ENCODE measurements at places on chromosomes 1 and 21.

- no peak for DNase-seq
These were observed 122.8 kb upstream of the IVNS1ABP start for GRCh38 chr1:185439727-185440415.

GRCh38 chr1:176445402-176445801 lies 17.6 kb upstream of the PAPPA2 start:
- no peak for DNase-seq

DNA sequence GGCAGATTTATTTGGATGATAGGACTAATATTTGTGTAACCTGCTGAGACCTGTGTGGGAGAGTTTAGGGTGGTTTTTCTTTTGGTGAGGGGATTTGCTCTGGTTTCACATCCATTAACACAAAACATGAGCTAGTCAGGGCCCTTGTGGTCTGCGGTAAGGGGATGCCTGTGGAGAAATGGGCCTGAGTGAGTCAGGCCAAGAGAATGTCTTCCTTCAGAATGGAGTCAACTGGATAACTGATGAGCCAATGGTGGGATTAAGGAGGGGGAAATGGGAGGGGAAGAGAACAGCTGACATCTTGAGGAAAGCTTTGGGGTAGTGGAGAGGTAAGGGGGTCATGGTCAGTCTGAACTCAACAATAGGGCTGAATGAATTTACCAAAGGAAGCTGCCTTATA lies 13.9 kb downstream of the WNT2B start:
- DNase-seq, result no peak

DNA sequence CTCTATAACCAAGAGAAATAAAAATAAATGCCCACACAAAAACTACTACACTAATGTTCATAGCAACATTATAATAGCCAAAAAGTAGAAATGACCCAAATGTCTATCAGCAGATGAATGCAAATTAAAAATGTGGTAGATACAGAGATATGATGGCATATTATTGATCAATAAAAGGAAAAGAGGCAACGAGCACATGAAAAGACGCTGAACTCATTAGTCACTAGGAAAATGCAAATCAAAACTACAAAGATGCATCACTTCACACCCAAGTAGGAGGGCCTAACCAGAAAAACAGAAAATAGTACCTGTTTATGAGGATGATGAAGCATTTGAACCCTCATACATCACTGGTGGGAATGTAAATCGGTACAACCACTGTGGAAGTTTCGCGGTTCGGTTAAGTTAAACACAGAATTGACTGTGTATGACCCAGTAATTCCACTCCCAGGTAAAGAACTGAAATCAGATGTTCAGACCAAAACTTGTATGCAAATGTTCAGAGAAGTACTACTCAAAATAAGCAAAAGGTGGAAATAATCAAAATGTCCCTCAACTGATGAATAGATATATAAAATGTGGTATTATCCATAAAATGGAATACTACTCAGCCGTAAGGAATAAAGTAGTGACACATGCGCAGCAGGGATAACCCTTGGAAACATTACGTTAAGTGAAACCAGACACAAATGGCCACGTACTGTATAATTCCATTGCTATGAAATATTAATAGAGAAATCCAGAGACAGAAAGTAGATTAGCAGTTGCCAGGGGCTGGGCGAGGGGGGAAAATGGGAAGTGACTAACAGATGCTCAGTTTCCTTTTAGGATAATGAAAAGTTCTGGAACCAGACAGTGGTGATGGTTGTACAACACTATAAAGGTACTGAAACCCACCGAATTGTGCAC lies 3.1 kb downstream of the USP48 start:
- DNase-seq, result no peak

DNA sequence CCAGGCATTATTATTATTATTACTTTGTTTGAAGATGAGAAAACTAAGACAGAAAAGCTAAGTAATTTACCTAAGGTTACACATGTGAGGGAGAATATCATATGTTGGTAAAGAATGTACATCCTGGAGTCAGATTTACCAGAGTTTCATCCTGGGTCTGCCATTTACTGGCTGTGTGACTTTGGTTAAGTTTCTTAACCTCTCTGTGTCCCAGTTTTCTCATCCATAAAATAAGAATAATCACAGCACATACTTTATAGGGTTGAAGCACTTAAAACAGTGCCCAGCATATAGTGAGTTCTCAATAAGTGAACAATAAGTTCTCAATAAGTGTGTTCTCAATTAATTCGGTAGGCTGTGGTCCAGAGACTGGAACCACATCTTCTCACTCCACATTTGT lies 32.5 kb downstream of the UBE2U start:
- DNase-seq, result no peak

DNA sequence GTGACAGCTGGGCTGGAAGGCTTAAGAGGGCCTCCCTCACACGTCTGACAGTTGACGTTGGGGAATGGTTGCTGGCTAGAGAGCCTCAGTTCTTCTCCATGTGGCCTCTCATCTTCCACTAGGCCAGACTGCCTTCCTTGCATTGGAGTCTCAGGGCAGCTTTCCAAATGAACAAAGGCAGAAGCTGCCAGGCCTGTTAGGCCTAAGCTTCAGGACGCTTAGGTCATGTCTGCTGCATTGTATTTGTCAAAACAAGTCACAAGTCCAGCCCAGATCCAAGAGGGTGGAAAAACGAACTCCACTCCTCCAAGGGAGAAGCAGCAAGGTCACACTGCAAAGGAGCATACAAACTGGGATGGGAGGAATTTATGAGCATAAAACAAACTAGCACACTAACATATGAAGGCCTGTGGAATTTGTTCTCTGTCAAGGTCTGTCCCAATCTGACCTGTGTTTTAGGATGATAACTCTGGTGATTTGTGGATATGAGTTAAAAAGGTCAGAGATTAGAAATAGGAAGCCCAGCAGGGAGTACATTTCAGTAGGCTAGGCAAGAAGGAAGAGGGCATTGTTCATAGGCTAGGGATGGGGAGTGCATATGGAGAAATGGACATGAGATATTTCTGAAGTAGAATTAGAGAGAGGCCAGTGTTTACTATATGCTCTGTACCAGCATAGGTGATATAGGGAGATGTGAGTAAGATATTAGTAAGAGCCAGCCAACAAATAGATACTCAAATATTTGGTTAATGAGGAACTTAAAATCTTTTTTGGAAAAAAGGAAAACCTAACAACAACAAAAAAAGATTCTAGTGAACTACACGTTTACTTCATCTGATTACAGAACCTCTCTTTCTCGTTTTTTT lies 29.1 kb upstream of the CNN3 start:
- no peak for DNase-seq

DNA sequence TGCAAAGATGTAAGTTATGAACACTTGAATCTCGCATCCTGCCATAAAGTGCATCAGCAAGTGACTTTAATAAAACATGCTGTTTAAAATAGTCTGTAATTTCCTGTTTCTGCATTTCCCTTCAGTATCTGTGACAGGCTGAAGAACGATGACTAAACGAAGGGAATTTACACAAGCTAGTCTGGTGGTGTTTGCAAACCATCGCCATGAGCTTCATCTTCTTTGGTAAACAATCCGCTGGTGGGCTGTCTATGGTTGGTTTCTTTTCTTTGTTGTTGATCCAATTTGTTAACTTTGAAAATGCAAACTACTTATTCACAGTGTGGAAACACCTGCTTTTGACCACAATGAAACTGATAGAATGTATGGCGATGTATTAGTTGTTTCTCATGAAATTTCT lies 13.9 kb downstream of the SERTAD4 start:
- DNase-seq, result no peak

DNA sequence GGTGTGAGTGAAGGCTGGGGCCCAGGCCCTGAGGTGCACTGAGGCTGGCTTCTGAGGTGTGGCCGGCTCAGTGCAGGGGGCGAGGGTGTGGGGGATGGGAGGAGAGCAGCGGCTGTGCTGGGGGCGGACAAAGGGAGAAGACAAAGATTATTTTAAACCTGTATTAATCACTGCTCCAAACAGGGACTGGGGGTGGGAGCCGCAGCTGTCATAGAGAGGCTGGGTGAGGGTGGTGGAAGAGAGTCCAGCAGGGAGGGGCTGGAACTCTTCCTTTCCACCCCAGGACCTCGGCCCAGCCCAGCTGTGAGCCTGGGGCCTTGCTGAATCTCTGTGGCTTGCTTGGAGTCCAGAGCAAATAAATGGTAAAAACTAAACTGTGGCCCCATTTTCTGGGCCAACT lies 106.9 kb downstream of the KCND3 start:
- no peak for DNase-seq

DNA sequence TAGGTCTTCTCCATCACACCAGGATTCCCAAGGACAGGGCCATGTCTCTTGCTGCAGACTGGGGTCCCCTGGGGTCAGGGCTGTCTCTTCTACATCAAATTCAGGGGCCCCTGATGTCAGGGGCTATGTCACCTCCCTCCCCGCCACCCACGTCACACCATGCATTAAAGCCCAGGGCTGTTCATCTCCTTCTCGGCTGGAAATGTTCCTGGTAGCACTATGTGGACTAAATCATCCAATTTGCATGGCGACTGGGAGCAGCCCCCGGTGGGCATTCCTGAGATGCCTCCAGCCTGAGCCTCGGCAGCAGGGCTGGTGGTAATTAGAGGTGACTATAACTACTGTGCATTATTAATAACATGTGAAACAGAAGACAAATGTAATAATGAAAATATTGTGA lies 151.7 kb upstream of the HMGB4 start:
- no peak for DNase-seq

GRCh38 chr1:12556368-12556930 lies 61.6 kb downstream of the DHRS3 start:
- DNase-seq, result no peak

GRCh38 chr1:184143449-184143848 lies 91.9 kb downstream of the TSEN15 start:
- DNase-seq, result no peak

DNA sequence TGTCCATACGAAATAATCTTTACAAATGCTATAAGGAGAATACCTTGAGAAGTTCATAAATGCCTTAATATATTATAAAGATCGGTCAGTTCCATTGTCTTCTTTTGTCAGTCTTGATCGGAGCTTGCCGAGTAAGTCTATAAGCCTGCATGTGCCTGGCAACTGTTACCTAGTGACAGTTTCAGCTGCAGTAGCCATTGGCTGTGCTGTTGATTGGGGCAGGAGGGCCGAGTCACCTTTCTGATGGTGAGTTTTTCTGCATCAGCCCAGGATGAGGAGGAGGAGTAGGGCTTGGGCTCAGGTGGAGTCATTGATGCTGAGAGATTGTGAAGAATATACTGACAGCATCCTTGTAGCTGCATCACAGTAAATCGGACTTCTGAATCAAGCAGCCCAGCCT lies 1.9 kb upstream of the GPR52 start:
- DNase-seq, result no peak

DNA sequence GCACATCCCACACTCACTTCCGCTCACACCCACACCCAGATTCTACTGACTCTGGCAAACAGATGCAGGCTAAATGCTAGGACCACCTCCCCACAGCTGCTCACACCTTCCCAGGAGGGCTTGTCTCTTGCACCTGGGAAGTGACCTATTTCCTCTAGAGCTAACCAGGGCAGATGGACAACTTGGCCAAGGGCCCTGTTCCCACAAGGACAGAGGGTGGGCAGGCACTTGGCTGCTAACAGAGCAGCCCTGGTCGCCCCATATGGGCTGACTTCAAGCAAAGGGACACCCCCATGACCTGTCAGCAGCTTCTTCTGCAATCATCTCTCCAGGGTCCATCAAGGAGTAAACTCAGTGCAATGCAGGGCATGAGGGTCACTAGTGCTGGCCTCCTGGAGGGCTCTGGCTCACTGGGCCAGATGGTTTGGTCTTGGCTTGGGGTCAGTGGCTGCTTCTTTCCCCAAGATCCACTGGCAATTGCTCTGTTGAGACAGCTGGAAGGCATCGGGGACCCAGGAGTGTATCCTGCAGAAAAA lies 641.5 kb downstream of the PLPP3 start:
- DNase-seq, result no peak

DNA sequence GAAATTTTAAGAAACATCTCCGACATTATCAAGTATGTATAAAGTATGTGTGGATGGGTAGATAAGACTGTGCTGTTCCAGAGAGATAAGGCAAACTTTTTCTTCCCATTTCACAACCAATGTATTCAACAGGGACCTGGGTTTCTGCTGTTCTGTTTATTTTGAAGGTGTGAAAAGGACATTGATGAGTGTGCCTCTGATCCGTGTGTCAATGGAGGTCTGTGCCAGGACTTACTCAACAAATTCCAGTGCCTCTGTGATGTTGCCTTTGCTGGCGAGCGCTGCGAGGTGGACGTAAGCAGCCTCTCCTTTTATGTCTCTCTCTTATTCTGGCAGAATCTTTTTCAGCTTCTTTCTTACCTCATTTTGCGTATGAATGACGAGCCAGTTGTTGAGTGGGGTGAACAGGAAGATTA lies 174.0 kb downstream of the CRB1 start:
- peak; percentile 24 for DNase-seq

GRCh38 chr1:156834322-156834721 lies 17.7 kb upstream of the SH2D2A start:
- DNase-seq, result no peak

DNA sequence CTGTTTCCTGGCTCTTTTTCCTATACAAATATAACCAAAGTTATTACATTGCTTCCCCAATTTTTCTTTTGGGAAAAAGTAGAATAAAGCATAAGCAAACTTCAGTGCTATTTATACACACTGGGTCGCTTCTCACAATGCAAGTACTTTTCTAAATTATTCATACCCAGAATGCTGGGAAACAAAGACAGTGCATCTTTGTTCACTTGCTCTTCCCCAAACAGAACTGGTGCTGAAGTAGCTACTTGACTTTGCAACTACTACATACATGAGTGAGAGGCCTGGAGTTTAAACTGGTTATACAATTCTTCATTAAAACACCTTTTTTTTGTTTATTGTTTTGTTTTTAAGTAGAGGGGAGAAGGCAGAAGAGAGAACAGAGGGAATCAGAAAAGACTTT lies 40.2 kb downstream of the STX6 start:
- DNase-seq, result no peak

DNA sequence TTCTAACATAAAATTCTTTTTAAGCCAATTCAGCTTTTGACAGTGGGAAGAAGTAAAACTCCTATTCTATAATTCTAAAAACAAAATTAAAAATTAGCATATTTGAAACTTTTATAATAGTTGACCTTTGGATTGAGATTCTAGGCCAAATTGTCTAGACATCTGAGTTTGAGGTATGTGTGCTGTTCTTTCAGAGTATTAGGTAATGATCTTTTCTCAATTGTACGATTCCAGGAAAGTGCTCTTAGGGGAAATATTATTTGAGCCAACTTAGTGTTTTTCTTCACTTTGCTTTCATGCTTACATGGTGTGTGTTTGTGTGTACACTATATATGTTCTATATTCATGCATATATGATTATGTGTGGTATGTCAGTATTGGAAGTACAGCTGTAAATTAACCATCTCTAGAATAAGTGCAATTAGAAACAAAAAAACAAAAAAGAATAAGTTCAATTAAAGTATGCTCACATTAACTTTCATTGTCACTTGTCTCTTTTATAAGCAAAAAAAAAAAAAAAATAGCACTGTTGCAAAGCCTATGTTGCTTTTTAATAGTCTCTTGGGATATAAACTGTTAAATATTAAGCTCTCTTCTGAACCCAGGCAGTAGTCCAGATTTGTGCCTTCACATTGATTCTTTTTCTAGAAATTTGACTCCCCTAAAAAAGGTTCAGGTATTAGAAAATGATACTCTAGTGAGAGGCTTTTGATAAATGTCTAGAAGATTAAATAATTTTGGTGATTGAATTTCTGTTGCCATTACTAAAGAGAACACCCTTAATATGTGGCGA lies 132.2 kb downstream of the ATP5PO start:
- DNase-seq, result no peak

All from omental fat pad (tissue), 4 donors.